ELF-1 (cell line): ENCODE measurements at places on chromosomes 6 and 20.
A peak's percentile ranks its signal among the peaks of the same experiment; 100 is the strongest.

- peak; percentile 47 for DNase-seq
Observed at GRCh38 chr6:10837009-10837621, 1.2 kb downstream of the MAK start.

DNA sequence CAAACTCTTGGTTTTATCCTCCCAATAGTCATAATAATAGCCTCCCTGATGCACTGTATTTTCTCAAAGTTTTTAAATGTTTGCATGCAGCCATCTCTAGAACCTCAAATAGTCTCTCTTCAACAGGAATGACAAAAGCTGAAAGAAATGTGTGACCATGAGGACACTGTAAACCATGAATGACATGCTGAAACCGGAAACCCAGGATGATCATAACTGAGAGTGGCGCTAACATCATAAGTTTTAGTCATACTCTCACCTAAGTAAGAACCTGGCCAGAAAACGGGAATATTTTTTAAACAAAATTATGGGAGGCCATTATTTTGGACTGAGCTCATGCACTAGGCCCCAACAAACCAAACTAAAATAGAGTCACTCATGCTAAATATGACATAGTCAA lies 278.4 kb upstream of the STXBP5 start:
- DNase-seq = no peak

- DNase-seq = no peak
Observed at GRCh38 chr20:49993301-49993751, 10.5 kb downstream of the SNAI1 start.

DNA sequence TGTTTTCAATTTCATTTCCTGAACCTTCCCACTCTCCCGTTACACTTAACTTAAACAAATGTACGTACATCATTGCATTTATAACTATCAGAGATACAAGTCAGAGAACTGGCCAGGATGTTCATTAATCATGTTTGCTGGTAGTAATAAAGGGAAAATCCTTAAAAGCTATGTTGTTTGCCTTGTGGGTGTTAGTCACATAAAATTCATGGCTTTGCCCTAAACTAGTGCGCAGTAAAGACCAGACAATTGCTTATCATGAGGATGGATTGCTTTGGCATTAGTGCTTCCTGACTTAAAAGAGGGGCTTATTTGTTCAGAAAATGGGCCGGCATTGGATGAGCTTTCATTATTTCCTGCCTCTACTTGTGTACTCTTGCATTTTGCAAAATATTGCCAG lies 1037.3 kb upstream of the FLRT3 start:
- no peak for DNase-seq

- no peak for DNase-seq
Observed at GRCh38 chr6:137776786-137777686, 90.0 kb upstream of the TNFAIP3 start.

DNA sequence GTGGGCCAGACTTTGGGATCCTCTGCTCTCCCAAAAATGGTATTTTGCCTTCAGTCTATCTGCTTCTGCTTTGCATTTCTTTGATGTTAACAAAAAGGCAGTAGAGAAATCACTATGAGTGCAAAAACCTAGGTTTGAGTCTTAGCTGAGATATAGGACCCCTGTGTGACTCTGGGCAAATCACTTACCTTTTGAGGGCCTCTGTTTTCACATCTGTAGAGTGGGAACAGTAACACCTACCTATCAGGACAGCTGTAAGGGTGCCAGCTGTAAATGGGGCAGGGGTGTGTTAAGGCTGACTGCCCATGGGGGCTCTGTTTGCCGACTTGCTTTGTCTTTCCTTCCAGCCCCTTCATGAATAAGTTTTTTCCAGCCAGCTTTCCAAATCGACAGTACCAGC lies 30.4 kb downstream of the HM13 start:
- no peak for DNase-seq

GRCh38 chr6:35052694-35053565 lies 88.2 kb downstream of the TCP11 start:
- peak; percentile 73 for DNase-seq

DNA sequence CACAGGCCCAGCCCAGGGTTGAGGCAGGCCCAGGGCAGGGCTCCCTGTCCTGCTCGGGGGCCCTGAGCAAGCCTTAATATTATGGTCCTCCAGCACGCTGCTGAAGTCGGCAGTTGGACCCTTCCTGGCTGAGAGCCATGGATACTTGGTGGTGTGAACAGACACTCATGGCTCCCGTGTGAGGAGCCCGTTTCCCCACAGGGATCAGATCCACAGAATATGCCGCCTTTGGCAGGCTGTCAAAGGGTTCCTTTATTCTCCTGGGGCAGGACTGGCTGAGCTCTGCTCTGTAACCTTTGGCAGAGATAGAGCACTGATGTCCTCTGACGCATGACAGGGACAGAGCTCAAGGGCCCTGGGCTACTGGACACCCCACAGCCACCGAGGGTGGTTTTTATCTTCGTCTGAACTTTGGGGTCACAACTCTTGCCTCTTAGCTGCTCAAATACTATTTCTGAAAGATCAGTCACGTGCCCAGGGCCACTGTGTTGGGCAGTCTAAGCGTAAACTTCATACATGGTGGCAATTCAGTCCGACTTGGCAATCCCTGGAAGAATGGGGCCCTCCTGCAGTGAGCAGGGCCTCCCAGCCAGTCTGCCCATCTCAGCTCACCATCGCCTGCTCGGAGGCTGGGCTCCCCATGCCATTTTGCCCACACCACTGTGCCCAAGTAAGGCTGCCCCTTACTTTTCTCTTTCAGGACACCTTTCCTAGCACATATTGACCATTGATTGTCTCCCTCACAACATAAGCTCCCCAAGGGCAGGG lies 49.1 kb downstream of the TTI1 start:
- DNase-seq = no peak

DNA sequence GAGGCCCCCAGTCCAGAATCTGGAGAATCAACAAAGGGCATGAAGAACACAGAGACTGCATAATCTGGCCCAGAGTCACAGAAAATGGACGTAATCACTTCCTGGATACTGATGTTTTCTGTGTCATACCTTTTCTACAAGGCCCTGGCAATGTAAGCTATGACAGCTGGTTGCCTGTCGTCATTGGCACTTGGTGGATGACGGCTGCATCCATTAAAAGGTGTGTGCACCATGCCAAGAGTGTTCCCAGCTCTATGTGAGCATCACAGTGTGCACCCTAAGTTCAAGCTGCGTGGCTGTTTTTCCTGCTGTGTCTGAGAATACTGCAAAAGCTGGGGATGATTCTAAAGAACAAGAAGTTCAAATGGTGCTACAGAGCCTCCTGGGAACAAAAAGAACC lies 275.2 kb upstream of the CNR1 start:
- DNase-seq = no peak

- DNase-seq = no peak
Observed at GRCh38 chr20:38196592-38196991, 31.5 kb upstream of the TGM2 start.

- DNase-seq = no peak
Observed at GRCh38 chr6:3196770-3197169, 30.7 kb downstream of the TUBB2B start.

DNA sequence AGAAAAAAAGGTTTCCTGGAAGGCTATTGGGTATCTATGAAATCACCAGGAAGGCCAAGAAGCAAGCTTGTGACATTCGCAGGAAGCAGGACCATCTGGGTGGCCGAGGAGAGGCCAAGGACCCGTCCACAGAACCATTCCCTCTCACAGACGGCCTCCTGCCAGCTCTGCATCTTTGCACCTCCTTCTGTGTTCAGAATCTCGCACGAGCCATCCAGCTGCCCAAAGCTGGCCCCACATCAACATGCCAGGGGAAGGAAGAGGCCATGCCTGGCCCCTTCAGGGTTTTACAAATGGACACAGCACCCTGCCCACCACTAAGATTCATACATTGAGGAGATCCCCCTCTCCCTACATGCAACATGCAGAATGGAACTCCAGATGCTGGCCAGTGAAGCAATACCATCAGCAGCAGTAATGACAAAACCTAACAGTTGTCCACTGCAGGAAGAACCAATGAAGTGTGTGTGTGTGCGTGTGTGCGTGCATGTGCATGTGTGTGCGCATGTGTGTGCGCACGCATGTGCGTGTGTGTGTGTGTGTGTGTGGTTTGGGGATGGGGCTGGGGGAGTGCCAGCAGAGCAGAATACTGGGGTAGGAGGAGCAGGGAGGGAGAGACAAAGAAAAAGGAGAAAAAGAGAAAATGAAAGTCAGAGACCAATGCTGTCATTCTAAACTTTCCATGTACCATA lies 184.2 kb upstream of the FOXQ1 start:
- DNase-seq = no peak

- peak; percentile 58 for DNase-seq
Observed at GRCh38 chr6:169723200-169723909, 945 bp downstream of the PHF10 start.

GRCh38 chr20:9439806-9440205 lies 74.6 kb upstream of the LAMP5 start:
- no peak for DNase-seq

GRCh38 chr6:29531668-29532067 lies 27.9 kb downstream of the UBD start:
- no peak for DNase-seq
